ENCODE measurements at places on chromosomes 11 and 22. TPM values are rescaled to one million over a fixed set of nuclear protein-coding genes. Genes with fewer than 3 reads are reported as not detected.

DNA sequence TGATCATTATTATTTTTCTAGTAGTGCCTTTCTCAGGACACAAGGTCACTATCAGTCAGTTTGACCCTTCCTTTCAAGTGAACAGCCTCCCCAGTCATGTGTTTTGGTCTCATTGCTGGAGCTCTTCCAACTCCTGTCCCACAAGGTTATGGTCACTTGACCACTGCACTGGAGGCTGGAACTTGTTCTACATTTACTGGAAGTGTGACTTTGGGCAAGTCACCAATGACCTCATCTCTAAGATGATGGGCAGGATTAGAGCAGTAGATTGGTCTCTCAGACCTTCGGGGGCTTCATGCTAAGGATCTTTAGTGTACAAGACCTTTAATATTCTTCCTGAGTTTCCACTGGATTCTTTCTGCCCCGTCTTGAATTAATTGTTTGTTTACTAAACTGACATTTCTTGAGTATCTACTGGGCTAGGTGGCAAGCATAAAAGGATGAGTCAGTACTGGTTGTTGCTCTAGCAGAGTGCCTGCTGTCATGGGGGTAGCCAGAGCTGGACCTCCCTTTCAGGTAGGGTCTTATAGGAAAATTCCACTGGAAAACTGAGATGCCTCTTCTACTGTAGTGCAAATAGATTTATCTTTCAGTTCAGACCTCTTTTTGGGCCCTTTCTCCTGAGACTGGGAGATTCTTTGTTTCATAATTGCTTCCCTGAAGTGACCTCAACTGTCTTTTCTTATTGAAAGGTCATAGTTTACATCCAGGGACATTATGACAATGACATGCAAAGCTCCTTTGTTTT is 106.8 kb downstream of the GRAMD1B start:
- no peak for DNase-seq

- DNase-seq = no peak
These were observed 4.4 kb upstream of the SREBF2 start for GRCh38 chr22:41828516-41828915.

VPREB1 gene
- not detected for total RNA-seq

- DNase-seq = no peak
These were observed 79.5 kb downstream of the SC5D start for GRCh38 chr11:121372028-121372427.

GRCh38 chr11:12079726-12080556 is 30.4 kb upstream of the MICAL2 start:
- DNase-seq = peak; percentile 98

- DNase-seq = peak; percentile 89
These were observed 21.7 kb upstream of the HSPA8 start for GRCh38 chr11:123083623-123084029.

DNA sequence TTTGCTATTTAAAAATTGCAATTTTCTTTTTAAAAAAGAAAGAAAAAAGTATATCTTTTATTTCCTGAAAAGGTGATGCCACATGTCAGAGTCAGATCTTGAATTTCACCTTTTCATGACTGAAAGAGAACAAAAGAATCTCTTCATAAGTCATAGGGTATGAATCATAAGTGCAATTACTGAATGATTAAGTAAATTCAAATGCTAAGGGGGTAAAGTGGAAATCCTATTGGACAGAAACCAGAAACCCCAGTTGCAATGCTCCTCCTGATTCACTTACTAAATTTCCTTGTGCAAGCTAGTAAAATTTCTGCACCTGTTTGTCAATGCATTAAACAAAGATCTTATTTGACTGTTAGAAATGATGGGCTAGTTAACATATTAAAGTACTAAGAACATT is 8.2 kb upstream of the PRRG4 start:
- no peak for DNase-seq

- no peak for DNase-seq
These were observed 1.6 kb downstream of the MAML2 start for GRCh38 chr11:96341211-96342013.

GRCh38 chr11:64526795-64527194 is 64.2 kb upstream of the SLC22A12 start:
- DNase-seq = no peak

TBX10 gene
- total RNA-seq = not detected

FAM227A gene
- 2.3 TPM for total RNA-seq

- no peak for DNase-seq
These were observed 57.5 kb upstream of the SC5D start for GRCh38 chr11:121235057-121235456.

ALDH3B1 gene
- 2.6 TPM for total RNA-seq

DNA sequence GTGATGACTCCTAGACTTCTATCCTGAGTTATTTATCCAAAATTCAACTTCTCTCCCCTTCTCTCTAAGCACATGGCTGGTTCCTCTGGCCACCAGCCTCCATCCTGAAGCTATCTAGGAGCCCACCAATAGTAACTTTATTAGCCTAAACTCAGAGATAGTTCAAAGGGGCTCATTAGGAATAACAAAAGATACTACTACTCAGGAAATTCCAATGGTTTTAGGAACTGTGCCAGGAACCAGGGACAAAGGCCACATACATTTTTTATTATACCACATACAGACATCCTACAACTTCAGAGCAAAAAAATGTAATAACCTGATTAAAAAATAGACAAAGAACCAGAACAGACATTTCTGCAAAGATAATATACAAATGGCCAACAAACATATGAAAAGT is 27.9 kb downstream of the SLC25A17 start:
- DNase-seq = no peak

Data from kidney epithelial cell (primary cell).